NCI-H2081 (cell line): ENCODE measurements at places on chromosomes 4 and X.

DNA sequence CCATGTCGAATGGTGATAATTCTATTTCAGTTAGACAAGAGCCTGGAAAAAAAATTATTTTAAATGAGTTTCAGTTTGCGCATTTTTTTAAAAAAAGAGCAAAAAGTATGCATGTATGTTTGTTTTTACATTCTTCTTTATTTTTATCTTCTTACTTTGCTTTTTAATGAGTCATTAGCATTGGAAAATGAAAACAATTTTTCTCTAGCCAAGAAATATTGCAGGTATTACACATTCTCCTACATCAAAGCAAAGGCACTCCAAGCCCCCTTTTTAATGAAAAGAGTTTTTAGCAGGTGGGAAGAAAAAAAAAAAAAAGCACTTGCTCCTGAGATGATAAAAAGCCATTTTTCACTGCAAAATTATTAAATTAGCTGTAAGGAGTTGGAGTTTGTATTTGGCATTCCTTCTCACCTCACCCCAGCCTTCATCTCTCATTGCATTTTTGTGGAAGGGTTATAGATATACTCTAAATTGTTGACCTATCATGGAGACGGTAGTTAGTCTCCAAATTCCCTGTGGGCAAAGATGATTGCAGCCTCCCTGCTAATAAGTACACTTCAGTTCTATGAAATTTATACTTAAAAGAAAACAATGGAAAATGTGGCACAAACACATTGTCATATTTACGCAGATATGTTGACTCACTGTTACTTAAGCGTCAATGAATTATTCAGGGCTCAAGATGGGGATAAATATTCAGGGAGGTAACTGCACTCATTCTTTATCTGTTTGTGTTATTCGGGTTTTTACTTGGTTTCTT lies 43.8 kb downstream of the PALLD start:
- DNase-seq: no peak

GRCh38 chr4:167233685-167234315 lies 494 bp downstream of the SPOCK3 start:
- DNase-seq: peak; percentile 37

- no peak for DNase-seq
Measured at GRCh38 chr4:179415037-179415846, 1973.0 kb upstream of the AGA start.

DNA sequence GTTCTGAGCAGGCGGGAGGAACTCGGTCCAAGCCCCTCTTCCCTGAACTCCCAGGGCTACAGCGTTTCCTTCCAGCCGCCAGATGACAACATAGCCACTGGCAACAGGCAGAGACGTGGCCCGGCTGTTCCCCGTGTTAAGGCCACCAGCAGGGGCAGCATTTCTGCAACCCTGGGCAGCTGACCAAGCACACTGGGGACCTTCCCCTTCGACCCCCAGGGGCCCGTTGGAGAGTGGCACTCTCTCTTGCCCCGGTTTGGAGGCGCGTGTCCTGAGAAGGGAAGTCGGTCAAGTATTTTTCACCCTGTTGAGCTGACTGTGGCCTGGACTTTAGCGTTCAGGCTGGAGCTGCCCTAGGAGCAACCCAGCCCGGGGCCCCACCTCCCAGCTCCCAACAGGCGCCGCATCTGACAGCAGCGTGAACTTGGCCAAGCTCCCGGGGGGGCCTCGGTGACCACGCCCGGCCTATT lies 37.6 kb downstream of the ZBTB49 start:
- DNase-seq: no peak
